ENCODE measurements at places on chromosomes 16 and 17.
A peak's percentile ranks its signal among the peaks of the same experiment; 100 is the strongest.

DNA sequence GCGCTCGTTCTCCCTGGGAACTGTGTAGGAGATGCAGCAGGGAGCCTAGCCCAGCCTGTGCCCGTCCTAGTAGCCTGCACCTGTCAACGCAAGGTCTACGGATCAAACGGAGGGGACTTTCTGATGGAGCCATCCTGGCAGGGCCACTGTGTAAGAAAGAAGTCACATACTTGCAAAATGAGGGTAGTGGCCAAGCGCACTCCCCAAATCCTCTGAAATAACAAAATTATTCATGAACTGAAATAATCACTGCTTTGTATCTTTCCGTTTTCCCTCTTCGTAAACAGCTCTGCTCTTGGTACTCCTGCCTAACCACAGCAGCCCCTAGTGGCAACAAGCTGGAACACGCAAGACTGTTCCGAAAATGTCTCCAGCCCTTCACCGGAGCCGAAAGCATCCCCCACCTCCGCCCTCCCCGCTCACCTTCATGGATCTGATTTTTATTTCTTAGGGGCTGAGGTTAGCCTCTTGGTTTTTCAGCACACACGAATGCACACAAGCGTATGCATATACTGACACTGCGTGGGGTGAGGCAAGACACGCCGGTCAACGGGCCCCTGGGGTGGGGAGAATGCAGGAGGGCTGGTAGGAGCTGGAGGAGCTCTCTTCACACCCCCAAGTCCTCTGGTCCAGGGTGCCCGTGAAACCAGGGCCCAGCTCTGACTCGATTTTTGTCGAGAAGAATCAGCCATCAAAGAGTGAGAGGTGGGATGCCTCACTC, 100.8 kb downstream of the ABCC12 start:
- DNase-seq, result peak; percentile 62

DNA sequence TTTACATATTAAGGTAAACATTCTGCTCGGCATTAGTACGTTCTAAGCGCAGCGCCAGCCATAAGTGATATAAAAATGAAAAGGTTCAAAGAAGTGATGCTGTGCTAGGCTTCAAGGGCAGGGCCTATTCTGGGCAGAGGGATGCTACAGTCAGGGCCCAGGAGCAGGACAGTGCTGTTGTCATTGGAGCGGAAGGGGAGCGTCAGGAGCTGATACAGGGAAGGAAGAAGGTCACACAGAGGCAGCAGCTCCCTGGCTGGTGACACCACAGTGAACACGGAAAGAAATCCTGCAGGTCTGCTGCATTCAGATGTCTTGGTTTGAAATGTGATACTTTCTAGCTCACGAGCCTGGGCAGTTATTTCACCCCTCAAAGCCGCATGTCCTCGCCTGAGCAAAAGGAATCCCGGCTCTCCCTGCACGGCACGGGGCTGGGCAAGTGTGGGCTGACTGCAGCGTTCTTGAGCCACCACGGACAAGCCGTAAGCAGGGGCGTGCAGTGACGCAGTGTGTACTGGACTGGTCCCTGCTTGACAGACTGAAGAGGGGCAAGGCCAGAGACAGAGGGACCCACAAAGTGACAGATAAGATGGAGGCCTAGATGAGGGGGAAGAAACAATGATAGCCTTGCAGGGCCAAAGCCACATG, 41.1 kb downstream of the ZCCHC14 start:
- no peak for DNase-seq

GRCh38 chr16:66289051-66289680, 77.3 kb upstream of the CDH5 start:
- no peak for DNase-seq

- DNase-seq, result no peak
Measured at GRCh38 chr17:77346765-77347164, 206.0 kb downstream of the SEC14L1 start.

DNA sequence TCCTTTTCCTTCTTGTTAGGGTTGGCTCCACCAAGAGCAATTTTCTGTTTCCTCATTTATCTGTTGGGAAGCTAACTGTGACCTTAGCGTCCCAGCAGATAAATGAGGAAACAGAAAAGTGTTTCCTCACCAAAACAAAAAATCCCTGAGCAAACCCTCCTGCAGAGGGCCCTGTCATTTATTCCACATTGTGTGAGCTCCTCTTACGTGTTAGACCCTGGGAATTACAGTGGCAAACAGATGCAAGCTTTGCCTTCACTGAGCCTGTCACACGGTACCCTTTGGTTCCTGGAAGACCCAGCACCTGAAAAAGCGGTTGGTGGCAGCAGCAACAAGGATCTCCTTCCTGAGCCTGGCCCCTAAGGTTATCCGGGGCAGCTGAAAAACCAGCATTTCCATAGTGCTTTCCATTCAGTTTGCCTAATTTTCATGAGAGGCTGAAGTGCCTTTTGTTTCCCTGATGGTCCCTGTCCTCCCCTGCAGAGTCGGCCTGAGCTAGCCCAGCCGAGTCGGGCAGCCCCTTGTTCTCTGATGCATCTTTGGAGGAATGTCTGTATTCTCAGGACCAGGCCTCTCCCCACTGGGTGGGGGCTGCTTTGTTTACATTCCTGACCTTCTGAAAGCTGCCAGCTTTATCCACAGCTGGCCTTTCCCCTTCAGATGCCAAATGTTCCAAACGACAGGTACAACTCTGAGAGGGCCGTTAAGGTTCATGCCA, 34.7 kb downstream of the YPEL2 start:
- DNase-seq, result no peak

- no peak for DNase-seq
Measured at GRCh38 chr17:73592501-73592961, 51.7 kb downstream of the SDK2 start.

DNA sequence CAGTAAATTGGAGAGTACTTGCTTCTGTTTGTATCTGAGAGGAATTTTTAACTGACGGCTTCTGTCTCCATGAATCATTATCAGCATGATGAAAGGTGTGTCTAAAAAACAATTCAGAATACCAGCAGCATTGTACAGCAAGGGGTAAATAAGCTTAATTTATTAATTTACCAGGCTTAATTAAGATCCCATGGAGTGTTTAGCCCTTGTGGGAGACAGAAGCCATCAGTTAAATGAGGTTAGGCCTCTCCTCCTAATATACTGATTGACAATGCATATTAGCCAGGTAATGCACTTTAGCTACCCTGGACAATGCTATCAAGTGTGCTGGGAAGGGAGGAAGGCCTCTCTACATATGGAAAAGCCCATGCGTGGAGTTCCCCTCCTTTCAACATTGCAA, 53.4 kb downstream of the IGF2BP1 start:
- no peak for DNase-seq

DNA sequence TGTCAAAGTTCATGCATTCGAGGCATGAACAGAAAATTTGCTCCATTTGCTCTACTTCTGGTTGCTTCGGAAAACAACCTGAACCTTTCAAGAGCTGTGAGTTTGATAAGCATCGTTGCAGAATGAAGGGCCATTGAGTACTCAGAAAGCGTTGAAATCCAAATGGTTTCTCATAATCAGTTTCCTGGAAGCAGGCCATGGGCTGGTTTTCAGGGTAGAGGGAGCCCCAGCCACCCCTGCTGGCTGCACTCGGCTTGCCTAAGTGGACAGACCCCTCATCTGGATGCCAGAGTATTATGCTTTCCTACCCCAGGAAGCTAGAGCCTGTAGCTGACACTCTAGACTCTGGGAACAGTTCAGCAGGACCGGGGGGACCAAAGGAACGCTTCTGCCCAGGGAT, 24.4 kb downstream of the SCNN1G start:
- no peak for DNase-seq

GRCh38 chr17:50715471-50715870, 3.9 kb upstream of the LUC7L3 start:
- no peak for DNase-seq

GRCh38 chr16:55408661-55409060, 70.3 kb upstream of the MMP2 start:
- no peak for DNase-seq

- no peak for DNase-seq
Measured at GRCh38 chr16:89460556-89460955, 29.8 kb downstream of the ANKRD11 start.

GRCh38 chr16:59665618-59666220, 931.6 kb upstream of the GOT2 start:
- no peak for DNase-seq

GRCh38 chr17:1146561-1147265, 33.1 kb downstream of the ABR start:
- DNase-seq, result no peak

DNA sequence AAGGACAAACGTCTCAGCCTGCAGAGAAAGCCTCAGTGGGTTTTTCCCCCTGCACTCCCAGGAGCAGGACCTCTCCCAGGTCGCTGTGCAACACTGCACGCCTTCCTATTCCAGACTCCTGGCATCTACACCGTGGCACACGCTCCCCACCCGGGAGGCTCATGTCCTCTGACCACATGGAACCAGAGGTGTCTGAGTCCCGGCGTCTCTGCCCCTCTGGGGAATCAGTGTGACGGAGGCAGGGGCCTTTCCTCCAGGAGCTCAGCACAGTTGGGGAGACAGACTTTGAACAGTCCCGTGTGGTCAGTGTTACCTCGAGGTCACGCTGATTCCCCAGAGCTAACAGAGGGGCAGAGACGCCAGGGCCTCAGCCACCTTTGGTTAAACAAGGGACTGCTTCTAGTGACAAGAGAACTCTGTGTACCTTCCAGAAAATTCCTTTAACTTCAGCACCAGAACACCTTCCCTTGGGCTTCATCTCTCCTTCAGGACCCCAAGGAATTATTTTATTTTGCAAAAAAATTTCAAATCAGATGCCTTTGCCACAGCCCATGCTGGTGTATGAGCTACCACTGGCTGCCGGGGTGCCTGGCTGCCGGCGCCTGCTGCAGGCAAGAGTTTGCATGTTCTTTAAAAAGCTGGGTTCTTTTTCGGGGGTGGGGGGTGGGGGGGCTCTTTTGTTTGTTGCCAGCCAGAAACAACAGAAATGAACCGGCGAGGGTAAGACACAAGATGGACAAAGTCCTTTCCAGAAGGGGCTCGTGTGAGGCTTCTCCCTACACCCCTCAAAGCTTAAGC, 6.6 kb downstream of the CANT1 start:
- no peak for DNase-seq

DNA sequence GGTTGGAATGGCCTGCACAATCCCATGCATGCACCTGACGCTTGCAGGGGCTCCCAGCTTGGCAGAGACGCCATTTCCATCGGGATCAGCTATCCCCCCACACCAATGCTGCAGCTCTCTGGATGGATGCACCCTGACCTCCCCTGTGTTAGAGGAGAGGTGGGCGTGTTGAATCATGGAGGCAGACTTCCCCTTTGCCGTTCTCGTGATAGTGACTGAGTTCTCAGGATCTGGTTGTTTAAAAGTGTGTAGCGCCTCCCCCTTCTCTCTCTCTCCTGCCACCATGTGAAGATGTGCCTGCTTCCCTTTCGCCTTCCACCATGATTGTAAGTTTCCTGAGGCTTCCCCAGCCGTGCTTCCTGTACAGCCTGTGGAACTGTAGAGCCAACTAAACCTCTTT, 17.8 kb upstream of the KCNH6 start:
- no peak for DNase-seq

DNA sequence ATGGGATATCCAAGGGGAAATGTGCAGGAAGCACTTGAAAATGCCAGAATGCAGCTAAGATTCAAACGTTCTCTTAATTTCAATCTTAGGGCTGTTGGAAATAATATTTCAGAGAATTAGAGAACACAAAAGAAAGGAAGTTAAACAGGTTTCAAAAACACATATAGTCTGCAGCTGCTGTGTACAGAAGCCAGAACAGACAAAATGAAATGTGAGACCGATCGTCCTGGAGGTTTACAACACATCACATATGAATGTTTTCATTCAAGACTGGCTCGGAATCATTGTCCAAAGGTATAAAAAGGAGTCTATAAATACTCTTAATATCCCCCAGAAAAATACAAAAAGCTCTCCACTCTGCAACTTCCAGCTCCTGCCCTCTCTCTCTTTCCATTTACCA, 14.3 kb downstream of the CYTH1 start:
- DNase-seq, result no peak
